ENCODE measurements at places on chromosomes 5 and 9.

- no peak for DNase-seq
Observed at GRCh38 chr5:118988866-118989180, 476 bp upstream of the DTWD2 start.

DNA sequence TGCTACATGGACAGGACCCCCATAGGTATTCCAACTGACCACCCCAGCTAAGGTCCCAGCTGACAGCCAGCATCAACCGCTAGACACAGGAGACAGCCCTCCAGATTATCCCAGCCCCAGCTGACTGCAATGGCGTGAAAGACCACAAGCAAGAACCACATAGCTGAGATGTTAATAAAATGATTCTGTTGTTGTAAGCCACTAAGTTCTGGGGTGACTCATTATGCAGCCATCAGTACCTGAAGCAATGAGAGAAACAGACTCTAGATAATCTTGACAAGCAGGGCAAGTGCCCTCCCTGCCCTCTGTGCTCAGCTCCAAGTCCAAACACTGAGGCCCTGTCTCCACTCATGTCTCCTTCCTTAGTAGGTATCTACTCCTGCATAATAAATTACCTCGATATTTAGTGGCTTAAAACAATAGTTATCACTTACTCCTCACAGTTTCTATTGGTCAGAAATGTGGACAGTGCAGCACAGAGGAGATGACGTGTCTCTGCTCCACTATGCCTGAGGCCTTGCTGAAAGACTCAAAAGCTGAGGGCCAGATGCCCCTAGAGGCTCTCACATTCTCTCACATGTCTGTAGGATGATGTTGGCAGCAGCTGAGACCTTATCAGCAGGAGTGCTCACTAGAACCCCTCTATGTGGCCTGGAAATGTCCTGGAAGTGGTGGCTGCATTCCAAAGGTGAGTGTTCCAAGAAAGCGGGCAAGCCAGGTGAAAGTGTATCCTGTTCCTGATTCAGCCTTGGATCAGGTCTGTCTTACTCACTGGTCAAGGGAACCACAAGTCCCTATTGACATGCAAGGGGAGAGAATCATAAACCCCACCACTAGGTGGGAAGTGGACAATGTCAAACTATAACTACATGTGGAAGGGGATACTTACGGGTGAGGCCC, 2.5 kb downstream of the MGAT1 start:
- no peak for DNase-seq

- DNase-seq = no peak
Observed at GRCh38 chr5:14235872-14236271, 92.7 kb downstream of the TRIO start.

GRCh38 chr9:98219364-98219716, 26.9 kb upstream of the CORO2A start:
- DNase-seq = no peak

- no peak for DNase-seq
Observed at GRCh38 chr9:5870691-5871090, 20.0 kb upstream of the MLANA start.

DNA sequence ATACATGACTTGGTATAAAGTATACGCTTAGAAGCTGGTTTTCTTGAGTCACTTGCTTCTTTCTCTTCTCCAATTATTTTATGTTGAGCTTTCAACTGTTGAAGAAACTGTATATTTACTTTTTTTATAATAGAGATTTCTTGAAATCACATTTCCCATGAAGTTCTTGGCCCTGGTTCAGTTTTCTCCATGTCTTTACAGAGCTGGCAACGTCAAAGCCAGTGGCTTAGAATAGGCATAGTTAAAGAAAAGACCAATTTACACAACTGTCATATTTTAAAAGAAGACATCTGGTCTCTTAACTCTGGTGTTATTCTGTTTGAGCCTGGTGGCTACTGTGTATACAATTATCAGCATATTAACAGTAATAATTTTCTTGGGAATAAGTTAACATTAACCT, 1249.3 kb downstream of the CDH12 start:
- no peak for DNase-seq

- no peak for DNase-seq
Observed at GRCh38 chr5:108858959-108859358, 111.3 kb downstream of the FER start.

GRCh38 chr5:65101632-65102100, 332.9 kb downstream of the CWC27 start:
- no peak for DNase-seq
